NCI-H526 (cell line): ENCODE measurements at places on chromosomes 7 and 10.

DNA sequence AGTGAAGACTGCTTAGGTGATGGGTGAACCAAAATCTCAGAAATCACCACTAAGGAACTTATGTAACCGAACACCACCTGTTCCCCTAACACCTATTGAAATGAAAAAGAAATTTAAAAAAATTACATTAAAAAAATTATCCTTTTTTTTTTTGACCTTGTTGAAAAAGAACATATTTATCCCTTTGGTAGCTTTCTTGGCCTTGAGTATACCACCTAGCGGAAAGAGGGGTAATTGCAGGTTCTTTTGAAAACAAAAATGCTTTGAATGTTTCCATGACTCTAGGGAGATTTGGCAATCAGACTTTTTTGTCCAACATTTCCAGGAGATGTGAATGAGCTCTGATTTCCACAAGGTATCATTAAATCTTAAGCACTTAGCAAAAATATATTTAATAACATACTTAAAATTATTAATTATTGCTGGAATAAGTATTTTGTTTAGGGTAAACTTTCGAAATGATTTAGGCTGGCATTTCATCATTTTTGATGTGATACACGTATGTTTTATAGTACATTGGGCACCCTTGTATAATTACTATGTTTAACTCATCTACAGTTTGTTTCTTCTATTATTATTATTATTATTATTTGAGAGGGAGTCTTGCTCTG lies 47.0 kb upstream of the ELMO1 start:
- no peak for DNase-seq

DNA sequence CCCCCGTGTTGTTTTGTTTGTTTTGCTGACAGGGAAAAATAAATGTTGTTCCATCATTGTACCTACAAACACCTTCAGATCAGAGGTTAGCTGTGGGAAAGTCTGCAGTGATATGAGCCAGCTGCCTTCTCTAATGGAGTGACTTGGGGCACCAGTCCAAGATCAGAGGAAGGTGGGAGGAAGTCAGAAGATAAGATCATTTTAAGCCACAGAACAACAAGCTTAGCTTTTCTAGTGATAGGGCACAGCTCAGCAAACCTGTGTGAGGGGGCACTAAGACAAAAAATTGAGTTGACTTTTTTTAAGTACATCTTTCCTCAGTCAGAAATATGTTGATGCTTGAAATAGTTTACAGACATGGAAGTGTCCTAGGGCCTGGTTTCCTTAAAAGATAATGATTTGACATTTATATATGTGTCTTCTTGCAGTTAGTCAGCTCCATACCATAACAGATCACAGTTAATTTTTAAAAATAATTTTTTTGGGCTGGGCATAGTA lies 240.3 kb upstream of the KAT6B start:
- no peak for DNase-seq

DNA sequence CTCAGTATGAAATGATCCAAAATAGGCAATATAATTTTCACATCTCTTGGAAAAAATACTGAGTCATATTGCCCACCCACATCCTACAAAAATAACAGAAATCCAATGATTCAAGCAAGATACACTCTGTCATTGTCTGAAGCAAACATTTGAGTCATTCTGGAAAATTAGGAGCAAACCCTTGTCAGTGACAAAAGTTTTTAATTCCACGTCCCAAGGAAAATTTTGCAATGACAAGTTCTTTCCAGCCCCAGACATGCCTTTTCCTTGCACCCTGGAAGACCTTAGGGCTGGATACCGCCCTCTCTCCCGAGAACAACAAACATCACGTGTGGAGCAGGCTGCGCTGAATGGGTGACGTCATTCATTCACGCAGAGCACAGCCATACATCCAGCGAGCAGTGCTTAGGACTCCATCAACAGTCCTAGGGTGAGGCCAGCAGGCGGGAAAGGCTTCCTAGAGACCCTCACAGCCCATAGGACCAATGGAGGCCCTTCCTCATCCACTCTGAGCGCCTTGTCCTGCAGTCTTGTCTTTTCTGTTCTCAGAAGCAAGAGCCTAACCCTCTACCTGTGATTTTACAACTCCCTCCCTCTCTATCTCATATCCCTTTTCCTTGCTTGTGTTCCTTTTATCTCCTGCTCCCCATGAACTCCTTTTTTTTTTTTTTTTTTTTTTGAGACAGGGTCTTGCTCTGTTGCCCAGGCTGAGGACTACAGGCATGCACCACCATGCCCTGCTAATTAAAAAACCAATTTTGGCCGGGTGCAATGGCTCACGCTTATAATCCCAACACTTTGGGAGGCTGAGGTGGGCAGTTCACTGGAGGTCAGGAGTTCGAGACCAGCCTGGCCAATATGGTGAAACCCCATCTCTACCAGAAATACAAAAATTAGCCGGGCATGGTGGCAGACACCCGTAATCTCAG lies 23.5 kb upstream of the KDM7A start:
- DNase-seq = no peak

DNA sequence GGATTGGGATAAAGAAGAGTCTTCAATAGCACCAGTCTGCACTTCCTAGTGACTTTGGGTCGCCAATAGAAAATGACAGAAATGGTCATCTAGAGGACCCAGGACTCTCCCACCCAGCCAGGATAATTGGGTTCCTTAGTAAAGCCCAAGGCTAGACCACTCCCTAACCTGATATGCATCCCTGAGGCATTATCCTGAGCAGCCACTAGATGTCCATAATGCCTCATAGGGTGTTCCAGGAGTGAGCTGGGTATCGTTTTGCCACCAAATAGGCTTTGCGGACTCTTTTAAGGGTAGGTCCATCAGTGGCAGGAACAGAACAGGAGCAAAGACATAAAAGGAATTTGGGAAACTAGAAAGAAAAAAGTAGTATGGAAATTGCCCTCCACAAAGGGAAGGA lies 4.5 kb upstream of the LRRC4 start:
- DNase-seq = peak; percentile 76

DNA sequence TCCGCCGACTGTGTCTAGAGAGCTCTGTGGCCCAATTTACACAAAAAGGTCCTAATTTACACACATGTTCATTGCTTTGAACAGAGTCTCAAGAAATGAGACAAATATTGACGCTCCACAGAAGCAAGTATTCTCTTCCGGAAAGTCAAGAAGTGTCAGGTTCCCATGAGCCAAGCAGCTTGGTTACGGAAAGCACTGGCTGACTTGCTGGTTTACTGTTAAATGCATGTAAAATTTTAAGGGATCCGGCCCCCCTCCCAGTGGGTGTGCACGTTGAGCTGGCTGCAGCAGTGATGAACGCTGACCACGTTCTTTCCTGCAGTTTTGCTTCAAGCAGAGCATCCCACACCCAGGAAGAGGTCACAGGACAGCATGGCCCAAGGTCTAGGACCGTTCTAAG lies 76.8 kb downstream of the DIP2C start:
- no peak for DNase-seq

DNA sequence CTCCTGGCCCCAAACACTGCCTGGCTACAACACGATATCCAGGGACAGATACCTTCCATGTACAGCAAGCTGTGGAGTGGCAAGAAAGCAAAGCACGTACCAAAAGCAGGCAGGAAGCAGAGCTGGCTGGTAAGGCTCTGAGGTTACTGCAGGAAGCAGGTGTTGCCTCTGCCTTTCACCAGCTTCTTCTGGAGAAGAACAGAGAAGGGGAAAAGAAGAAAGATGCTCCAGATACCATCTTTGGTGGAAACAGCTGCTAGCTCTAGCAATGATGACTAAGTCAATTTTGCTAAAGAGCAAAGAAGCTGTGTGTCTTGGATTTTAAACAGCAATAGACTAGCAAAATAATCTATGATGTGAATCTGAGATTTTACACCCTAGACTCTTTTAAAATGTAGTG lies 34.9 kb upstream of the PRSS1 start:
- no peak for DNase-seq

- DNase-seq = no peak
Observed at GRCh38 chr10:115022733-115023132, 70.4 kb upstream of the ATRNL1 start.

- DNase-seq = no peak
Observed at GRCh38 chr10:99983280-99983988, 26.3 kb downstream of the DNMBP start.
